Activated CD4-positive, CD25-positive, alpha-beta regulatory T cell treated with anti-CD3 and anti-CD28 coated beads, Interleukin-2, amount 50 U/mL, for 16 hours (primary cell): ENCODE measurements at places on chromosomes 1 and 21.

DNA sequence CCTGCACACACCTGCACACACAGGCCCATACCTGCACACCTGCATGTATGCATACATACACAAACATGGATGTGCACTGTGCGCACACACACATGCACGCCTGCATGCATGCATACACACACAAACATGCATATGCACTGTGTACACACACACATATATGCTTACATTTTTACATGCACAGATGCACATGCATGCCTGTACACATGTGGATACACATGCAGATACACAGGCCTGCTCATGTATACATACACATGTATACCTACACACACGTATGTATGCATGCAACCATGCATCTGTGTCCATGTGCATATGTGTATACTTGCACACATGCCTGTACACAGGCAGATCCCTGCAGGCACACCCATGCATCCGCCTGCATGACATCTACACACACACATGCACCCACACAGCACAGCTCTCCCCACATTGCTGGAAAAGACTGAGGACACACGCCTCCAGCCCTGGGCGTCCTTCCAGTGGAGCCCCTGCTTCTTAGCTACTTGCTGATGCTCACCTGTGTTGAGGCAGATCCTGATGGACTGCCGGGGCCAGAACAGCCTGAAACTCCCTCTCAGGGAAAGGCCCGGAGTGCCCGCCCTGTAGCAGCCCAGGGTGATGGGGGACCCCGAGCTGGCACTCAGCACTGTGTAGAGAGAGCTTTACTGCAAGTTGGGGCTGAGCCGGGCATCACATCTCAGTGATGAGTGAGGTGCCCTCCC is 28.6 kb downstream of the KRTAP10-1 start:
- no peak for DNase-seq

- DNase-seq, result no peak
Observed at GRCh38 chr1:111270771-111271463, 19.7 kb upstream of the CHIA start.

GRCh38 chr1:244302876-244303609 is 148.7 kb downstream of the ADSS2 start:
- no peak for DNase-seq

DNA sequence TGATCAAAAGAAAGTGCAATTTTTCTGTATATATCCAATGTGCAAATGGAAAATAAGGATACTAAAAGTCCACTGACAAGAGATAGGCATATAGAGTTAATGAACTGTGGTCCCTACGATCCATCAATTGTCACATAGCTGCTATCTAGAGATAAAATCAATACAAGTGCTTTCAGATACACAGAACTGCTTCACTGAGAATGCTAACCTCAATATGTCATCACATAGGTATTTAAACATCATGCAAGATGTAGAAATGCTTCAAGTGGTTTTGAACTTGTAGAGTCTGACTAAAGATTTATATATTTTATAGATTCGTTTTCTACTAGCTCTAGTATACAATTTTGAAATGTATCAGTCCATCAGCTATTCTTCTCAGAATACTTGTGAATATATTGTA is 1604.7 kb downstream of the PLA2G4A start:
- no peak for DNase-seq

DNA sequence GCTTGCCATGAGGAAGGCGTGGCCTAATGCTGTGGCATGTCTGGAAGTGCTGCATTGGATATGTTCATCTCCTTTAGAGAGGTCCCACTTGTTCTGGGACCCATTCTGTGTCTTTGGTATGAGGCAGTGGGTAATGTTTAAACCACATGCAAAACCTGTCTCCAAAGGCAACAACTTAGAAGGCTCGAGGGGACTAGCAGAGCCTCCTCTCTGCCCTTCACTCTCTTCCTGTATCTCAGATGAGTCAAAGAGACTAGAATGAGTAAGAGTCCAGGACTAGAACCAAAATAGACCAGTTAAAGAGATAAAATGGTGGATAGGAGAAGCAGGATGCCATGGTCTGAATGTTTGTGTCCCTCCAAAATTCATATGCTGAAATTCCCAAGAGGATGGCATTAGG is 220.8 kb upstream of the KIAA0040 start:
- no peak for DNase-seq

GRCh38 chr1:205812271-205812877 is 624 bp downstream of the SLC41A1 start:
- no peak for DNase-seq

GRCh38 chr1:117366177-117367045 is 838 bp upstream of the MAN1A2 start:
- peak; percentile 54 for DNase-seq
